Activated T-helper 2 cell treated with anti-CD3 and anti-CD28 coated beads, Interferon-gamma antibody, Interleukin-2, Interleukin-4, amounts not matched to agents 10 μg/mL and 5 μg/mL and 100 μg/mL, durations not matched to agents 14 hours and 24 hours and 36 hours (primary cell): ENCODE measurements at places on chromosomes 3 and 15.
A peak's percentile ranks its signal among the peaks of the same experiment; 100 is the strongest.

- DNase-seq, result no peak
Observed at GRCh38 chr3:2096216-2096615, 2.5 kb upstream of the CNTN4 start.

DNA sequence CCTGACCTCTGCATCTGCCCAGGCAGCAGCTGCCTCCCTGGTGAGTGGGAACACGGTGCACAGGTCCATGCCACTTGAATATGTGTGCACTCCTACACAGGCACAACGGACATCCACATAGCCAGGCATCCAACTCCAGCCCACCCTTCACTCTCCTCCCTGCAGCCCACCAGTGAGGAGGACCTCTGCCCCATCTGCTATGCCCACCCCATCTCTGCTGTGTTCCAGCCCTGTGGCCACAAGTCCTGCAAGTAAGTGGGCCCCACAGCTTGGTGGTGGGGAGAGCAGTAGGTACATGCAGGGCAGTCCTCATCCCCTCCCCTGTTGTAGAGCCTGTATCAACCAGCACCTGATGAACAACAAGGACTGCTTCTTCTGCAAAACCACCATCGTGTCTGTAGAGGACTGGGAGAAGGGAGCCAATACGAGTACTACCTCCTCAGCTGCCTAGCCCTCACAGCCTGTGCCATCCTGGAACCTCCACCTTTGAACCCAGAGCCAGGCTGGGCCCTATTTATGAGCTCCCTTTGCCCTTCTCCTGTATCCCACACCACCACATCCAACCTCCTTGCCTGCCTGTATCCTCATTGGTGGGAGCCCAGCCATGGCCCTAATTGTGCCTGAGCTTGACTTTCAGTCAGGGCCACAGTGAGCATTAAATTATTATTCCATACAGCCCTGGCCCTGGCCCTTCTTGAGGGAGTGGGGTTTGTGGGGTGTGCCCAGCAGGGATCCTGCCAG is 1.5 kb upstream of the AMIGO3 start:
- no peak for DNase-seq

DNA sequence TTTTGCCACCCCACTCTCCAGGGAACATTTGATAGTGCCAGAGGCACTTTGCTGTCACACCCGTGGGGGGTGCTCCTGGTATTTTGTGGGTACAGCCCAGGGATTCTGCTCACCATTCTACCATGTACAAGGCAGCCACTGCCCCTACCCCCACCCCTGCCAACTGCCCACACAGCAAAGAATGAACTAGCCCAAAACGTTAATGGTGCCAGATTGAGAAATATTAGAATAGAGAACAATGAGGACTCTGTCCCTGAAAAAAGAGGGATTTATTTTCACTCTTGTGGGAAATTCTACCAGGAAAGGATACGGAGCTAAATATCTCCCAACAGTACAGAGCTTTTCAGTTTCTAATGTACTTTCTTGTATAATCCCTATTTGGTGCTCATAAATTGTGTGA is 154.5 kb upstream of the SUCLG2 start:
- no peak for DNase-seq

- DNase-seq, result no peak
Observed at GRCh38 chr3:123568034-123568433, 16.8 kb downstream of the HACD2 start.

- no peak for DNase-seq
Observed at GRCh38 chr3:129324855-129325254, 46.2 kb downstream of the HMCES start.

- no peak for DNase-seq
Observed at GRCh38 chr15:55555089-55555488, 33.1 kb downstream of the PYGO1 start.

- DNase-seq, result no peak
Observed at GRCh38 chr3:48151807-48152427, 36.3 kb downstream of the CDC25A start.

- DNase-seq, result no peak
Observed at GRCh38 chr3:128076483-128077201, 24.4 kb downstream of the SEC61A1 start.

- DNase-seq, result no peak
Observed at GRCh38 chr15:71219645-71220044, 104.4 kb downstream of the THSD4 start.

DNA sequence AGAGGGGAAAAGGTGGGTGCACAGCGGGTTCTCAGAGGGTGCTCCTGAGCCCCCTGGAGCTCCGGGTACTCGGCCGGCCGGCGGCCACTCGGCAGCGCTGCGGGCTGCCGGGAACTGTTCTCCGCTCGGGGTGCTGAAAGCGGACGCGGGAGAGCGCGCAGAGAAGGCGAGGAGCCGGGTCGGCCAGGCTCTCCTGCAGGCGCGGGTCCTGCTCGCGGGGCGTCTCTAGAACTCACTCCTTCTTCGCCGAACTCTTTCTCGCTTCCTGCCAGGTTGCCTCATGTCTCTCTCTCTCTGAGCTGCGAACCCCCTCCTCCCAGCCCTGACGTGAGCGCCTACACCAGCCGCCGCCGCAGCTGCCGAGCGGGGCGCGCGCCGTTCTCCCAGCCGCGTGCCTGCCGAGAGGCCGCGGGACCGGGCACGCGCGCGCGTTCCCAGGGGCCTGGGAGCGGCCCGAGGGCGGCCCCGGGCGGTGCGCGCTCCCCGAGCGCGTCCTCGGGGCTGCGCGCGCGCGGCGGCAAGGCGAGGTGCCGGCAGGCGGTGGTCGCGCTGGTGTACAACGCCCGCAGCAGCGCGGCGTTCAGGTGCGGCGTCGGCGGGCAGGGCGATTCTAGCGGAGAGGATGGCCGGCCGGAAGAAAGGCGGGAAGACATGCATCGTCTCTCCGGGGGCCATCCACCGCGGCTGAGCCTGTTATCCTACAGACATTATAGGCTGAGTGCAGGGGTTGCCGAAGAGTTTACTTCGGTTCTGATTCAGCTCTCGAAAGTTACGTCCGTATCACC is at the start of gene PEX5L:
Gene PEX5L, minus strand, starts transcription at position 267 of the 785 bp plus-strand sequence. CDS start 338 bp downstream, outside the sequence.
- DNase-seq, result peak; percentile 41

DNA sequence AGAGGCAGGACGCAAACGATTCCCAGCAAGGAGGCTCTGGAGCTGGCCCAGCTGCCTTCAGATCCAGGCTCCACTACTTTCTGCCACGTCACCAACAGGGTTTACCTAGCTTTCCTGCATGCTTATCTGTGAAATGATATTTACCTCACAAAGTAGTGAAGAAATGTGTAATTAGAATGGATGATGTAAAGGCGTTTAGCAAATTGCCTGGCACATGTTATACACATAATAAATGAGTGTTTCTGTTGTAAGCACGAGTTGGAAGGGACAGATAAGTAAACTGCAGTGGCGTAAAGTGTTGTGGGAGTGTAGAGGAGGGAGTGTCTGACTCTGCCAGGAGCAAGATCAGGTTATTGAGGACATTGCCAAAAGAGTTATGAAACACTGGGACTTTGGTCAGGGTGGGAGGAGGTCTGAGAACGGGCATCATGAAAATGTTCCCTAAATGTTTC is 3.5 kb upstream of the CHAC1 start:
- no peak for DNase-seq

GRCh38 chr3:155963570-155963969 is 93.1 kb downstream of the GMPS start:
- no peak for DNase-seq

DNA sequence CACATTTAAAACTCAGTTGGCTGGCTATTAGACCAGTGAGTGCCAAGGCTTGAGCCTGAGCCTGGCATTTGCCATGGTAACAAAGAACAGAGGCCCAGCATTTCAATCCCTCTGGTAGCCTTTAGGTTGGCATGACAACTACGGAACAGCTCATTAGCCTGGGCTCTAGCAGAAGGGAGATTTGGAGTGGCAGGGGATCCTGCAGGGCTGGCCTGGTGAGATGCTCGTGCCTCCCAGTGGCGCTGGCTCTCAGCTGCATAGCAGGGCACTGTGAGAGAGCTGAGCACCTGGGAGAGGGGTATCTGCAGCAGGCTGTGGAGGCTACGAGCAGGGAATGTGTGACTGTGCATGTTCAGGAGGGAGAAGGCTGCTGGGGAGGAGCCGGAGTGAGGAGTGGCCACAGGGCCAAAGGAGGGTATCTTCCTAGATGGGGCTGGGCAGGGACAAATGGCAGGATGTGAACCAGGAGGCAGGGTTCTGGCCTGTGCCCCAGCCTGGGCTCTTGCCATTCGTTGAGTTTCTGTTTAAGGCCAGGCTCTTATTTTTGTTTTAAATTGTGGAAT is 5.6 kb upstream of the ABTB1 start:
- DNase-seq, result no peak

DNA sequence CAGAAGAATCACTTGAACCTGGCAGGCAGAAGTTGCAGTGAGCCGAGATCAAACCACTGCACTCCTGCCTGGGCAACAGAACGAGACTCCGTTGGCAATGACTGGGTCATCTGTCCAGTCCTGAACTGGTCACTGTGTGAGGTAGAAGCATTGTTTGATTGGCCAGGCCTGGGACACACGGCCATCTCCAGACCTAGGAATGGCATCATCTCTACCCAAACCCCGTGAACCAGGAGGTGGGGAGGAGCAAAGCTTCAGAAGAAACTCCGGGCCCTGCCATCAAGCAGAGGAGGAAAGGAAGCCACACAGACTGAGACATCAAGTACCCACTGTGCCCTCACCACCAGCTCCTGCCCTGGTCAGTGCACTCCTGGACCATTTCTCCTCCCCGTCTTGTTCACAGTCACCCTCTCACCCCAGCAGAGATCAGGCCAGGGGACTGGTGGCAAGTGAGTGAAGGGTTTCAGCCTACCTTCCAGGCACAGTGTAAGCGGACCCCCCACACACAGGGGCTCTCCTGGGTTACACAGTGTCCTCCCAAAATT is 31.6 kb downstream of the GOLGA6L2 start:
- DNase-seq, result no peak

DNA sequence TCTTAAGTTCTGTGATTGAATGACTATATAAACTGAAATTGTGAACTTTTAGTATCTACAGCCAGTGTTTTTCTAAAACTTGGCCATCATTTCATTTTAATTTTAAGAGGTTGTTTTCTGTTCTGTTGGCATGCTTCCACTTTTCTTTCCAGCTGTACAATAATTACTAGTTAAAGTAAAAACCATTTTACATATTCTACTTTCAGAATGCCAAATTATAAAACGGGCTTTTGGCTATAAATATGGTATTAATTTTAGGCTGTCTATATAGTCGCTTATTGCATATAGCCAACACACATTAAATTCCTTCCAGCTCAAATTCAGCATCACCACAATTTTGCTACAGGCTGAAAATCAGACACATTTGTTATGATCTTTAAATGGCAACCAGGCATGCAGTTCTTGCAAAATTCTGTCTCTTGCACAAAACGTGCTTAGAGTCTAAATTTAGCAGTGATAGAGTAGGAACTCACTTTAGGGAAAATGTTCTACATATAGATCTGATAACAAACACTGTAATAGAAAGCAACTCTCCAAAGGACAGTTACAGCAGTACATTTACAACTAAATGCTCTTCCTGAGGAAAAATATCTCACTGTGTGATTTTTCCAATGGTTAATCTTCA is 81.1 kb downstream of the BTD start:
- DNase-seq, result no peak

DNA sequence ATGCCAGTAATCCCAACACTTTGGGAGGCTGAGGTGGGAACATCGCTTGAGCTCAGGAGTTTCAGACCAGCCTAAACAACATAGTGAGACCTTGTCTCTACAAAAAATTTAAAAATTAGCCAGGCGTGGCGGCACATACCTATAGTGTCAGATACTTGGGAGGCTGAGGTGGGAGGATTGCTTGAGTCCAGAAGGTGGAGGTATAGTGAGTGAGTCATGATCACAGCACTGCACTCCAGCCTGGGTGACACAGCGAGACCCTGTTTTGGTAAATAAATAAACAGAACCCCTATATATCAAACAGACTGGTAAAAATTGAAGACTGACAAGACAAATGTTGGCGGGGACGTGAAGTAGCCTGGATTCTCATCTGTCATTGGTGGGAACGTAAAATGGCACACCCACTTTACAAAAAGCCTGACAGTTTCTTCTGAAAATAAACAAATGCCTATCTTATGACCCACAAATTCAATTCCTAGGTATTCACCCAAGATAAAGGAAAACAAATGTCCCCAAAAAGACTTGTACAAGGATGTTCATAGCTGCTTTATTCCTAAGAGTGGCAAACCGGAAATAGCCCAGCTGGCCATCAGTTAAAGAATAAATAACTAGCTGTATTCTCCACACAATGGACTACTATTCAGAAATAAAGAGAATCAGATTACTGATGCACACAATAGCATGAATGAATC is 47.0 kb upstream of the GK5 start:
- DNase-seq, result no peak
